ENCODE measurements at places on chromosomes 2 and 18.

- no peak for DNase-seq
These were observed 52.8 kb downstream of the EDAR start for GRCh38 chr2:108936076-108936864.

GRCh38 chr2:105313877-105314276 lies 15.7 kb downstream of the TGFBRAP1 start:
- no peak for DNase-seq

DNA sequence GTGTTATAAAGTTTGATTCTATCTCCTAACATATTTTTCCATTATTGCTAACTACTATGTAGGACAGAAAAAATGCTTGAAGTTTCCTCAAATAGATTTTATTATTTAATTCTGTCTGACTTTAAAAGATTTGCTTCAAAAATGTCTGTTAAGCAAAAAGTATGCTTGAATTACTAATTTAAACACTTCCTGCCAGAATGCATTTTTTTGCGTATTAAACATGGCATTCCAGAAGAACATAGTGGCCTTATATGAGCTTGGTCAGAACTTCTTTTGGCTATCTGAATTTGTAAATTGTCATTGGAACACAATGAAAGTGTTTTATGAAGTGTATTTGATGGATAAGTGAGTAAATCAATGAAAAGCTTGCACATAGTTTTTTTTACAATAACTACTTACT lies 37.8 kb downstream of the MBD5 start:
- no peak for DNase-seq

- no peak for DNase-seq
These were observed 142.1 kb downstream of the TRIB2 start for GRCh38 chr2:12858786-12859185.

- no peak for DNase-seq
These were observed 410.3 kb downstream of the LRP1B start for GRCh38 chr2:141720476-141720875.

GRCh38 chr2:178521304-178522150 lies 41.3 kb downstream of the PLEKHA3 start:
- DNase-seq, result no peak

DNA sequence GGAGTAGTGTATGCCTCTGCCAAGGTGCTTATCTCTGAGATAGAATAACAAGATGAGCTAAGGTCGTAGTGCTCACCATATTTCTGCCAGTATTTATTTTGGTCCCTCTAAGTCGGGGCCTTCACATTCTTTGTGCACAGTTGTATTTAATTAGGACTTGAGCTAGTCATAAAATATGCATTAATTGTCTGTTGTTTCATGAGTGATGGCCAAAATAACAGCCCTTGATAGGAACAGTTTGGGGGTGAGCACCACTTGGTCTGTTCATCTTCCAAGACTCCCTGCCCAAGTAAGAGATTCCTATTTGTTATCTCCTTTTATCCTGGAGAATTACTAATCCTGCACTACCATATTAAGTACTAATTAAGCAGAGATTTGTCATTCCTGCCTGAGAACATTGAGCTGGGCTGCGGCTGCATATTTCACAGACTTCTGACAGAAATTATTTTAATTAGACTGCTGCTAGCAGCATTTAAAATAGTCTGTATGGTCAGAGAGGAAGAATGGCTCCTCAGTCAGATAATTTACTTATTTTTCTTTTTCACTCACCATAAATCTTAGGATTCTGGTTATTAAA lies 435.1 kb downstream of the MTX2 start:
- no peak for DNase-seq
